Left lung (tissue), 14 donors: ENCODE measurements at places on chromosomes 16 and 17. TPM values are rescaled to one million over a fixed set of nuclear protein-coding genes. Genes with fewer than 3 reads are reported as not detected.

OTOA gene
- 1.1 TPM for total RNA-seq

LUC7L gene
- total RNA-seq = 62.7 TPM

CD300LB gene
- total RNA-seq = 1.6 TPM

GJC1 gene
- total RNA-seq = 18.8 TPM

BAIAP3 gene
- total RNA-seq = 2.6 TPM

KRTAP2-3 gene
- 1.2 TPM for total RNA-seq

EME1 gene
- 3.8 TPM for total RNA-seq

MYO15A gene
- 1.6 TPM for total RNA-seq

MYH10 gene
- total RNA-seq = 70.9 TPM

- H3K4me3 ChIP-seq = no peak overlapping the region
- no peaks in the 10 kb centered on the region for H3K36me3 ChIP-seq
- peaks cover 20% of the 10 kb centered on the region for H3K27me3 ChIP-seq
- no peaks in the 10 kb centered on the region for H3K4me1 ChIP-seq
These were observed 249.0 kb upstream of the CCL2 start for GRCh38 chr17:34006126-34006525.

GRCh38 chr16:31107465-31107867 is 720 bp upstream of the BCKDK start:
- H3K4me1 ChIP-seq = peaks cover 40% of the 10 kb centered on the region
- H3K27ac ChIP-seq = no peak overlapping the region
- H3K36me3 ChIP-seq = no peaks in the 10 kb centered on the region
- H3K4me3 ChIP-seq = no peak overlapping the region
- no peaks in the 10 kb centered on the region for H3K27me3 ChIP-seq

DNA sequence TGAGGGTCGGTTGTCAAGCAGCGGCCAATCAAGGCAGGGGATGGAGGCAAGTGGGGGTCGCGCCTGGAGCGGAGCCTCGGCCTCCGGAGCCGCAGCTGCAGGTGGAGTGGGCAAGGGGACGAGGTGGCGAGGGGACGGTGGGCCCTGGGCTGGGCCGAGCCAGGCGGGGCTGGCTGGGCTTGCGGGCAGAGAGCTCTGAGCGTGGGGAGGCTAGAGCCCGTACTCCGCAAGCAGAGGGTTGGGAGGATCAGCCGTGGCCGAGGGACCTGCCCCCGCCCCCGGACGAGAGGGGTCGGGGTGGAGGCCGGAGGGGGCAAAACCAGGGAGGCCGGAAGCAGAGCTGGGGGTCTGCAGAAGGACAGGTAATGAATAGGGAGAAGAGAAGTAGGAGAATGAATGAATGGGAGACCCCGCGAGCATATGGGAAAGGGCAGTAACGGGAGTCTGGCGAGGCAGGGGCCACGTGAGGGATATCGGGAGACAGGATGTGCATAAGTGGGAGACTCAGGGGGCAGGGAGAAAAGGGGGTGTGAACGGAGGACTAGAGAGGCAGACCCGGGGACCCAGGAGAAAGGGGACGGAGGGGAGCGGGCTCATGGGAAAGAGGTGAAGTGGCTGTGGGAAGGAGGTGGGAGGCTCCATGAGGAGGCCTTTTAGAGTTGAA is at the start of gene KATNB1:
TSS of gene KATNB1 (plus strand) at position 16 of the 664 bp plus-strand sequence. CDS start 1,474 bp downstream, outside the sequence.
- H3K27ac ChIP-seq = peak within 1 kb of the TSS; percentile 74
- no peak for DNase-seq
- peaks cover 4% of the 10 kb centered on the region for H3K36me3 ChIP-seq
- peaks cover 29% of the 10 kb centered on the region for H3K4me1 ChIP-seq

- H3K27ac ChIP-seq = no peak overlapping the region
- H3K4me3 ChIP-seq = no peak overlapping the region
- H3K36me3 ChIP-seq = no peaks in the 10 kb centered on the region
- H3K4me1 ChIP-seq = no peaks in the 10 kb centered on the region
These were observed 1.0 kb downstream of the GH2 start for GRCh38 chr17:63880706-63881105.

- H3K4me3 ChIP-seq = peak within 1 kb of the TSS; percentile 37
- H3K27me3 ChIP-seq = peaks cover 58% of the 10 kb centered on the region
- no peak within 1 kb of the TSS for H3K27ac ChIP-seq
- H3K36me3 ChIP-seq = no peaks in the 10 kb centered on the region
- peaks cover 55% of the 10 kb centered on the region for H3K4me1 ChIP-seq
These were observed at the start of gene FOXJ1 for GRCh38 chr17:76141212-76142038. FOXJ1 (minus strand) TSS chr17:76141245; CDS start chr17:76140395, 850 bp downstream.

DNA sequence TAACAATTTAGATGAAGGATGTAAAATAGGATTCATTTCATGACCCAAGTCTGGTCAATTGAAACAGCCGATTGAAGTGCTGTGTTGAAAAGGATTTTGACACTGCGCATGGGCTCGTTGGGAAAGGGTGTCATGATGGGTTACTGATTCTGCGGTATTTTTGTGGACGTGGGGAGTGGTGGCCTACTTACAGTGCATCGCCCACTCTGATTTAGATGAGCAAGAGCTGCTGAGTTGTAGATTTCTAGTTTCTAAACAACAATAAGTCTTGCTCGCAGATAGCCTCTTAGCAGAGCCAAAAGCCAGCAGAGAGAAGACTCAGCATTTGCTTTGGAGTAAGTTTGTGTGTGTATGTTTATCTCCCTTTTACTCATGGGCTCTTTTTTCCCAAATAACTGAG is 731.0 kb downstream of the MAF start:
- H3K4me3 ChIP-seq = no peak overlapping the region
- no peaks in the 10 kb centered on the region for H3K4me1 ChIP-seq
- DNase-seq = no peak
- H3K27me3 ChIP-seq = no peaks in the 10 kb centered on the region

DNA sequence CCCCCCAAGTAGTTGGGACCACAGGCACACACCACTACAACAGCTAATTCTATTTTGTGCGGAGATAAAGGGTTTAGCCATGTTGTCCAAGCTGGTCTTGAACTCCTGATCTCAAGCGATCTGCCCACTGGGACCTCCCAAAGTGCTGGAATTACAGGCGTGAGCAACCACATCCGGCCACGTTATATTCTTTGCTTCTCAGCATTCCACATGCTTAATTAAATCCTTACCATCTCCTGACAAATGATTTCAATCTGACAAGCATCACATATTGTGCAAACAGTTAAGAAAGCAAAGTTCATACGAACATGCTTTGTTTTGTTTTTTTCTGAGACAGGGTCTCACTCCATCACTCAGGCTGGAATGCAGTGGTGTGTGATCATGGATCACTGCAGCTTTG is 18.2 kb downstream of the HIGD1B start:
- H3K4me3 ChIP-seq = no peak overlapping the region
- DNase-seq = no peak
- H3K27ac ChIP-seq = no peak overlapping the region

DNA sequence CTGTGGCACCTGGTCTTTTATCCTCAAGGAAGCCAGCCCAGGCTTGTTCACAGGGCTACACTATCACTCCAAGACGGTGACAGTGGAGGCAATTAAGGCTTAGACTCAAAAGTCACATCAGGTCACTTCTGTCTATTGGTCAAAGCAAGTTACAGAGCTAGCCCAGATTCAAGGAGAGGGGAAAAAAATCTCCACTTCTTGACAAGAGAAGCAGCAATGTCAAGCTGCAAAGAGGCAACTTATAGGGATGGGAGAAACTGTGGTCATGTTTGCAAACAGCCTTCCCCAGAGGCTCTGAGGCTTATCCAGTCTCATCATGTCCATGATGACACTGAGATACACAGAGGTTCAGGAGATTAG is 31.6 kb downstream of the SERPINF1 start:
- H3K36me3 ChIP-seq = no peaks in the 10 kb centered on the region
- no peak overlapping the region for H3K27ac ChIP-seq
- no peaks in the 10 kb centered on the region for H3K27me3 ChIP-seq
- no peak for DNase-seq
- H3K4me1 ChIP-seq = no peaks in the 10 kb centered on the region

GRCh38 chr17:29379084-29379991 is 10.8 kb upstream of the TAOK1 start:
- no peak for DNase-seq
- no peaks in the 10 kb centered on the region for H3K27me3 ChIP-seq
- H3K4me3 ChIP-seq = no peak overlapping the region
- no peaks in the 10 kb centered on the region for H3K36me3 ChIP-seq
- no peaks in the 10 kb centered on the region for H3K4me1 ChIP-seq
- H3K27ac ChIP-seq = no peak overlapping the region

GRCh38 chr16:58501242-58502131 is 1.5 kb downstream of the NDRG4 start:
- H3K27me3 ChIP-seq = peaks cover 59% of the 10 kb centered on the region
- H3K36me3 ChIP-seq = no peaks in the 10 kb centered on the region
- DNase-seq = peak; percentile 67
- peak overlapping the region; percentile 12 for H3K4me3 ChIP-seq
- no peak overlapping the region for H3K27ac ChIP-seq

- H3K36me3 ChIP-seq = peaks cover 36% of the 10 kb centered on the region
- no peak for DNase-seq
- H3K27me3 ChIP-seq = no peaks in the 10 kb centered on the region
- H3K4me1 ChIP-seq = peaks cover 36% of the 10 kb centered on the region
- no peak overlapping the region for H3K4me3 ChIP-seq
These were observed 11.8 kb downstream of the CYB5B start for GRCh38 chr16:69435977-69436820.

DNA sequence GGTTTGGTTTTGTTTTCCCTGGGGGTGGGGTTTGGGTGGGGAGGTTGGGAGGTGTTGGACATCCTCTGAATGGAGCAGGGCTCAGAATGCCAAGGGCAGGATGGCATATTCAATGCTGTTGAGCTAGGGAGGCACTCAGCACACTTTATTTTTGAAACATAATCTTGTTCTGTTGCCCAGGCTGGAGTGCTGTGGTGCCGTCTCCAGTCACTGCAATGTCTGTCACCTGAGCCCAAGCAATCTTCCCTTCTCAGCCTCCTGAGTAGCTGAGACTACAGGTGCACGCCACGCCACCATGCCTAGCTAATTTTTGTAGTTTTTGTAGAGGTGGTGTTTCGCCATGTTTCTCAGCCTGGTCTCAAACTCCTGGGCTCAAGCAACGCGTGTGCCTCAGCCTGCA is 186.1 kb downstream of the RPTOR start:
- H3K36me3 ChIP-seq = no peaks in the 10 kb centered on the region
- no peak for DNase-seq
- H3K4me3 ChIP-seq = no peak overlapping the region

- H3K27ac ChIP-seq = no peak overlapping the region
- no peak for DNase-seq
- H3K4me3 ChIP-seq = no peak overlapping the region
- H3K36me3 ChIP-seq = no peaks in the 10 kb centered on the region
These were observed 42.7 kb upstream of the WSCD1 start for GRCh38 chr17:6027342-6028024.

GRCh38 chr17:17749921-17750320 is 68.7 kb downstream of the RAI1 start:
- H3K4me1 ChIP-seq = peaks cover 53% of the 10 kb centered on the region
- no peaks in the 10 kb centered on the region for H3K36me3 ChIP-seq
- H3K27ac ChIP-seq = no peak overlapping the region
- H3K27me3 ChIP-seq = no peaks in the 10 kb centered on the region
- H3K4me3 ChIP-seq = no peak overlapping the region

GRCh38 chr16:46717692-46718091 is 28.2 kb downstream of the ORC6 start:
- H3K27me3 ChIP-seq = no peaks in the 10 kb centered on the region
- no peak for DNase-seq
- H3K36me3 ChIP-seq = no peaks in the 10 kb centered on the region
- H3K4me3 ChIP-seq = no peak overlapping the region
- H3K27ac ChIP-seq = no peak overlapping the region

DNA sequence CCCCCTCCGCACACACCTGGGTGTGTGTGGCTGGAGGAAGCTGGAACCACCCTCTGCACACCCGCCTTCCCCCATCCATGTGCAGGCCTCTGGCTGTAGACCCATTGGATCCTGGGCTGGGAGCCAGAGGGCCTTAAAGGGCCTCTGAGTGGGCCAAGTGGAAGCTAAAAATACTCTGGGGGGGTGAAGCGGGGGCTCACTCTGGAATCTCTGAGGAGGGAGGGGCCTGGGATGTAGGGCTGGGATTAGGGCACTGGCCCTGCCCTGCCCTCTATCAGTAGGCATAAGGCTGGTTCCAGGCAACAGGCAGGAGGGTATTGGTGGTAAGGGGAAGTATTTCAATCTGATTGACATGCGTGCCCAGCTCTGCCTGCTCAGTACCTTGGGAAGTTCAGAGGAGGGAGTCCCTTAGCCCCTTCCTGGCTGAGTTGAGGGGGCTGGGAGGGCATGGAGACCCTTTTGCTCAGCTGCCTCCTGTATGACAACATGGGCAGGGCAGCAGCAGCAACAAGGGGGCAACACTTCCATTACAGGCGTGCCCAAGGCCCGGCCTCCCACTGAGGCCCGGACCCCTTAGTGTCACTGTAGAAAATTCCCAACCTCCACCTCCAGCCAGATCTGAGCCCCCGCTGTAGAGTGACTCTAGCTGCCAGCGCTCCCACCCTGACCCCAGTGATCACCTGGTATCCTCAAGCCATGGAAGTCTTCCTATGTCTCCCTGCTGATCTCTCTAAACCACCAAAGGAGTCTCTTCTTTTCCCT is 5.2 kb downstream of the ITGA3 start:
- peak overlapping the region; percentile 78 for H3K27ac ChIP-seq
- no peaks in the 10 kb centered on the region for H3K27me3 ChIP-seq
- H3K36me3 ChIP-seq = no peaks in the 10 kb centered on the region
- peaks cover 97% of the 10 kb centered on the region for H3K4me1 ChIP-seq
- DNase-seq = no peak

GRCh38 chr16:65042438-65043365 is 79.2 kb downstream of the CDH11 start:
- H3K4me3 ChIP-seq = no peak overlapping the region
- no peak overlapping the region for H3K27ac ChIP-seq
- H3K4me1 ChIP-seq = no peaks in the 10 kb centered on the region
- no peaks in the 10 kb centered on the region for H3K27me3 ChIP-seq
- no peaks in the 10 kb centered on the region for H3K36me3 ChIP-seq

- no peaks in the 10 kb centered on the region for H3K27me3 ChIP-seq
- H3K4me1 ChIP-seq = peaks cover 32% of the 10 kb centered on the region
- H3K27ac ChIP-seq = no peak overlapping the region
- peak overlapping the region; percentile 54 for H3K4me3 ChIP-seq
These were observed 934 bp downstream of the MAP2K6 start for GRCh38 chr17:69415431-69415830.

GRCh38 chr17:60277258-60277657 is 114.7 kb downstream of the USP32 start:
- peak; percentile 9 for DNase-seq
- H3K36me3 ChIP-seq = peaks cover 9% of the 10 kb centered on the region
- no peak overlapping the region for H3K4me3 ChIP-seq
- no peak overlapping the region for H3K27ac ChIP-seq
- no peaks in the 10 kb centered on the region for H3K27me3 ChIP-seq

- H3K27me3 ChIP-seq = no peaks in the 10 kb centered on the region
- H3K36me3 ChIP-seq = no peaks in the 10 kb centered on the region
- no peaks in the 10 kb centered on the region for H3K4me1 ChIP-seq
These were observed 31.7 kb downstream of the CRISPLD2 start for GRCh38 chr16:84851192-84852127.

DNA sequence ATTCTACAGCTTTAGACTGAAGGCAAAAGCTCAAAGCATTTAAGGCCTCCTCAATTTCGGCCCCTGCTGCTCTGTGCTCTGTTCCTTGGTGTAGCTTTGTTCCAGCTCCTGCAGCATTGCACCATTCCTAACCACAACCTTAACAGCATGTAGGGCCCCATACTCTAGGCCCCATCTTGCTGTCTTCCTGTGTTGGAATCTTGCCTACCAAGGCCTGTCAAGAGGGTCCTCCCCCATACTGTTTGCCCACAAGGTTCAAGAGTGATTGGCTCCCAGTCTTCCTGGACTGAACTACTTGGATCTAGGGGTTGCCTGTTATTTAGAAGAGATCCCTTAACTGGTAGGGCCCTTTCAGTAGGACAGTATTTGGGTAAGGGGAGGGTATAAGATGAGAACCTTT is 26.8 kb downstream of the TRPV2 start:
- no peaks in the 10 kb centered on the region for H3K27me3 ChIP-seq
- no peak overlapping the region for H3K4me3 ChIP-seq
- no peaks in the 10 kb centered on the region for H3K36me3 ChIP-seq

- peaks cover 85% of the 10 kb centered on the region for H3K27me3 ChIP-seq
- no peak for DNase-seq
- no peaks in the 10 kb centered on the region for H3K36me3 ChIP-seq
- no peak overlapping the region for H3K4me3 ChIP-seq
- H3K4me1 ChIP-seq = no peaks in the 10 kb centered on the region
These were observed 262.3 kb upstream of the TNRC6C start for GRCh38 chr17:77696151-77696720.
